ENCODE measurements at places on chromosomes 5 and 9.

- DNase-seq: peak; percentile 31
Observed at GRCh38 chr5:159337016-159337955, 7.0 kb upstream of the IL12B start.

DNA sequence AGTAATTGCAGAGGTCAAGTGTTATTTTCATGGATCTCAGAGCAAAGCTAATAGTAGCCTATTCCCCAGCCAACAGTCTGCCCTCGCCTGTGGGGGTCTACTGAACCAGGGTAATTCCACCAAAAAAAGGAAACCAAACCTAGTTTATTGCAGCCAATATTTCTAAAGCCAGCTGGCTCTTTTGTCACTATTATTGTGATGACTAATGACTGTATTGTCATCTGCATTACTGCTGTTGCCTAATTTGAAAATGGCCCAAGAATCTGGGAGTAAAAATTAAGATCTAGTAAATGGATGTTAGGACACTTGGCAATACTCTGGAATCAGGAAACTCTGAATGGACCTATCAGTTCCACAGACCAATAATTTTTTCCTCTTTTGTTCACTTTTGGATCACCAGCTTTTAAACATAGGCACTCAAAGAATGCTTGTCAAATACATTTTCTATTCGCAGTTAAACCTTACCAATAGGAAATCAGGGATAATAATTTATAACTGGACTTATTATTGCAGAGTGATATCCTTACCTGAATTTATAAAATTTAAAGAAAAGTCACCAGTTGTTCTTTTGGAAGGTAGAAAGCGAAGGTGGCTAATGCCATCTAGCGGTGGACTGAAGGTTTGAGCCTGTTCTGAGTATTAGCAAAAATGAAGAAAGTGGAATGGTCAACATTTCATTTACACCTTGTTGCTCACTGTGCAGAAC lies 69.2 kb downstream of the SYK start:
- DNase-seq: peak; percentile 27

GRCh38 chr5:112742424-112742823 lies 4.7 kb downstream of the APC start:
- DNase-seq: no peak

DNA sequence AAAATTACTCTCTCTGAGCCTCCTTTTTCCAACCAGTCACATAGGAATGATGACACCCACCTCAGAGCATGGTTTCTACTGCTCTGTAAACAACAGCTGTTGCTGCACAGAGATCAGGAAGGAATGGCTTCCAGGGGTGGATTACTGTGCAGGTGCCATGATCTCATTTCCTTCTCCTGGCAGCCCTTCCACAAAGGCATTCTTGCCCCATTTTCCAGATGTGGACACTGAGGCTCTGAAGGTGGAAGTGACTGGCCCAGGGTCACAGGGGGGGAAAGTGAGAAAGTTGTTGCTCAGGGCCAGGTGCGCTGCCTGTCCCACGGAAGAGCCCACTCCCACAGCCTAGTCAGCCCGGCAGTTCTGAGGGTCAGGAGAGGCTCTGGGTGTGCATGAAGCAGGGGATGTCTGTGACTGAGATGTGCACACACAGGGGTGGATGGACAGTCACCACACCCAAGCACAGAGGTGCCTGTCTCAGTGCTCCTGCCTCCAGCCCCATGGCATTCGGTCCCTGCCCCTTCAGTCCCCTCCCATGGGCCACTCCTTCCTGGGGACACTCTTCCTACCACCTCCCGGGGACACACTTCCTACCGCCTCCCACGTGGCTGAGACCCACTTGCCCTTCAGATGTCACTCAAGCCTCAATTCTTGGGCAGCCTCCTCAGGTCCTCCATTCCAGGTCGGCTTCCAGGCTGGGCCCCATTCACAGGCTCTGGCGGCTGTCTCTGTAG lies 17.0 kb downstream of the FGFR4 start:
- DNase-seq: no peak

GRCh38 chr9:99016681-99017387 lies 73.1 kb downstream of the COL15A1 start:
- DNase-seq: no peak

DNA sequence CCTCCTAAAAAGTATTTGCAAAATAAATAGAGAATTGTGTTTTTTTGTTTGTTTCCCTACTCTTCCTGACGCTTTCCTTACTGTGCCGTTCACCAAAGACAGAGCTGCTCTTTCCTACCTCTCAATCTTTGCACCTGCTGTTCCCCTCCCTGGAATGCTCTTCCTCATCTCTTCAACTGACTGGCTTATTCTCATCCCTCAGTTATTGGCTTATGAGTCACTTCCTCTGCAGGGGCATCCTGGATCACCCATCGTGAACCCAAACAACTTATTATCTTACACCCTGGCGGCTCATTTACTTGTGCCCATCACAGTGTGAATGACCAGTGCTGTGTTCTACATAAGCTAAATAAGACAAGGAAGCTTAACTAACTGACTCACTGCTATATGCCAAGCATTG lies 36.1 kb upstream of the CCNG1 start:
- DNase-seq: no peak

GRCh38 chr5:130231786-130232185 lies 327.5 kb downstream of the CHSY3 start:
- no peak for DNase-seq

DNA sequence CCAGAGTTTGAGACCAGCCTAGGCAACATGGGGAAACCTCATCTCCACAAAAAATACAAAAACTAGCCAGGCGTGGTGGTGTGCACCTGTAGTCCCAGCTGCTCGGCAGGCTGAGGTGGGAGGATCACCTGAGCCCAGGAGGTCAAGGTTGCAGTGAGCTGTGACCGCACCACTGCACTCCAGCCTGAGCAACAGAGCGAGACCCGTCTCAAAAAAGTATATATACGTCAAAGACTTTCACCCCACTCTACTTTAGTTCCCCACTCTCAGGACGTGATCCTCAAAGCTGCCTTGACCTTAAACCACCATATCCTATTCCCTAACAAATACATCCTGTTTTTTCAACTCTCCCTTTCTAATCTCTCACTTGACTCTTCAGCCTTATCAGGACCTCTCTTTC lies 41.0 kb downstream of the PCDHGC5 start:
- no peak for DNase-seq

- DNase-seq: no peak
Observed at GRCh38 chr9:91208837-91209236, 152.9 kb downstream of the AUH start.

GRCh38 chr5:132259069-132259851 lies 1.8 kb downstream of the PDLIM4 start:
- DNase-seq: peak; percentile 9

GRCh38 chr5:62268234-62268633 lies 37.8 kb upstream of the KIF2A start:
- no peak for DNase-seq

DNA sequence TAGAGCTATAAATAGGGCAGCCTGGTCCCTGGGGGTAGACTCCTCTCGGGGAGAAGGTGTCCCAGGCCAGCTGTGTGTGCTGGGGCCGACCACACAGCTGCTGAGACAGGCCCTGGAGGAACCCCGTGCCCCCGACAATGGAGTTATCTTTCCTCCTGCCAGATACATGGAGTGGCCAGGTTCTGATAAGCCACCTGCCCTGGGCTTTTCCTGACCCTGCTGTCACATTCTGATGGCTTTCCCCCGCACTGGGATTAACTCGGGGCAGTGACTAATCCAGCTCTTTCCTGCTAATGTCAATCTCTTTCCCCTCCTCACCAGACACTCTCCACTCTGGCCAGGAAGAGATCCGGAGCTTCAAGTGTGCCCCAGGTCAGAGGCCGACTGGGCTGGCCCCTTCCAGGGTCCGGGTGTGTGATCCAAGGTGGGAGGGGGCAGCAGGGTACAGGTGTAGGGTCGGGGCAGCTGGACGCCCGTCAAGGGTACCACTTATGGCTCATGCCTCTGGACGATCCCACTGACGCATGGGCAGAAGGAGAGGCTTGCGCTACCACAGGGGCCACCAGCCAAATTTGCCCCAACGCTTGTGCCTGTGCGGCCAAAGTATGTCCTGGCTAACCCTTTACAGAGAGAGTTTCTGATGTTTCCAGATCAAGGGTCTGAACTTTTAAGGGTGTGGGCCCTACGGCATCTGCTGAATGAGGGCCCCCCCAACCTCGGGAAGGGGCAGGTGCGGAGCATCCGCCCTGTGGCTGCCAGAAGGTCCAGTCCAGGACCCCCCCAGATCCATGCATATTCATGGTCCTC lies 20.6 kb upstream of the COL5A1 start:
- peak; percentile 11 for DNase-seq

DNA sequence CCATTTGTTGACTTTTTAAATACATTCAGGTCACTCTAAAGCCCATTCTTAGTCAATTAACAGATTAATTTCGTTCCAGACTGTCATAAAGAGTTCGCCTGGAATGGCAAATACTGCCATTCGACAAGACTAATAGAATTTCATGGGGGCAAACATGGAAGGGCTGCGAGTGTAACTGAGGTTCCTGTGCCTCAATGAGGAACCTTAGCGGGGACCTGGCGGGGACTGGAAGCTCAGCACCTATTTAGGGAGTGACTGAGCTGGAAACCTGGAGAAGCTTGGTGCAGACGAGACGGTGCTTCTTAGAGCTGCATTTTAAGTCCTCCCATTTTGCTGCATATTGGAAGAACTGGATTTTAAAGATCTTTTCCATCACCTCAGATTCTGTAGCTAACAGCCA lies 3.4 kb downstream of the VCAN start:
- DNase-seq: no peak

DNA sequence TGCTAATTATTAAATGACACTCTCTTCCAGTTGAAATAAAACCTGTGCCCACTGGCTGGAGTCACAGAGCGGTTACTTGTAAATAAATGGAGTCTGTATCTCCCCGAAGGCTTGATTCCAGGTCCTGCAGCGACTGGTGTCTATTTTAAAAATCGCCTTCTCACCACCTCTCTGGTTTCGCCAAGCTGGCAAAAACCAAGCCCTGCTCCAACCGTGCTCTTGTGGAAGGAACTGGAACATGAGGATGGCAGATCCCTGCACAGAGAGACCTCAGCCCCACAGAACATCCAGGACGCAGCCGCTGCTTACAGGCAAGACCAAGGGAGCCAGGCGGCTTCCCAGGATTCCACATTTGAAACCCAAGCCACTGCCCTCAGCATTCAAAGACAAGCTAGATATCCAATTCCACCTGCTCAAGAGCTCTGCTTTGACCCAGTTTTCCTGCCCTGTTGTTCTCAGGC lies 15.0 kb downstream of the SEMA4D start:
- peak; percentile 11 for DNase-seq

- no peak for DNase-seq
Observed at GRCh38 chr5:172093965-172094364, 87.5 kb upstream of the FBXW11 start.

- DNase-seq: no peak
Observed at GRCh38 chr9:75995066-75995465, 104.6 kb downstream of the PCSK5 start.

GRCh38 chr9:16595227-16595626 lies 275.2 kb downstream of the BNC2 start:
- no peak for DNase-seq

- no peak for DNase-seq
Observed at GRCh38 chr5:149838881-149839739, 105.5 kb downstream of the PDE6A start.

DNA sequence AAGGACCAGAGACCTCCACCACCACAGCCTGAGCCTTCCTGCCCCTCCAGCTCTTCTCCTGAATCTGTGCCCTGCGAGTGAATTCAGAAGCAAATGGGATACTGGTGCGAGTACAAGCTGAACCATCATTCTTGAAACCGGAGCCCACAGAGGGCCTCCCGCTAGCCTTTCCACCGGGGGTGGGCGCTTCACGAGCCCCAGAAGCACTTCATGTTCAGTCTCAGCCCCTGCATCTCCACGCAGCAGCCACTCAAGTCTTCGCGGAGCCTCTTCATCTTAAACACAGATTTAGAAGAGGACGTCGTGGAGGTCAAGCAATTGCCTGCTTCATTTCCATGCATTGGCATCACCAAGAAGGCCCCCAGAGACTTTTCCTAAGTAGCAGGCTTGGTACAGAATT lies 26.0 kb upstream of the OLFM1 start:
- peak; percentile 2 for DNase-seq

GRCh38 chr5:141634720-141635119 lies 1.9 kb downstream of the HDAC3 start:
- no peak for DNase-seq

DNA sequence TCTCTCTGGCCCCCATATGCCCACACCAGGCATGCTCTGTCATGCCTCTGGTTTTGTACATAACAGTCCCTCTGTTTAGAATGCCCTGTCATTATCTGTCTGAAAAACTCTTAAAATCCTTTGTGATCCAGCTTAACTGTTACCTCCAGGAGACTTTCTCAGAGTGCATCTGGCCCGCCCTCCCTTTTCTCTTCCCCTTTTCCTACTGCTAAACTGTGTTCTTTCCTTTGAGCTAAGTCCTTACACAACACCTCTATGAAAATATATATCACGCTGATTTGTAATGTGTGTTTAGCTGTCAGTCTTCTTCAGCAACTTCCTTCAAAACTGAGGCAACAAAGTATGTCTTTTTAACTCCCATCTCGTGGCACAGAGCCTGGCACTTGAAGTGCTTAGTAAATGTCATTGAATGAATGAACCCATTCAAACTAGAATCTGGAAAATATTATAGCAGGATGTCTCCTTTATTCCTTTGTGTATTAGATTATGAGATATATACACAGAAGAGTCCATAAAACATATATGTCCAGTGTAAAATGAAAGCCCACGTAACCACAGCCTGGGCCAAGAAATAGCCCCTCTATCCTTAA lies 166.2 kb upstream of the KLF9 start:
- no peak for DNase-seq

- DNase-seq: peak; percentile 45
Observed at GRCh38 chr5:42993516-42994245, 46.4 kb downstream of the ANXA2R start.

DNA sequence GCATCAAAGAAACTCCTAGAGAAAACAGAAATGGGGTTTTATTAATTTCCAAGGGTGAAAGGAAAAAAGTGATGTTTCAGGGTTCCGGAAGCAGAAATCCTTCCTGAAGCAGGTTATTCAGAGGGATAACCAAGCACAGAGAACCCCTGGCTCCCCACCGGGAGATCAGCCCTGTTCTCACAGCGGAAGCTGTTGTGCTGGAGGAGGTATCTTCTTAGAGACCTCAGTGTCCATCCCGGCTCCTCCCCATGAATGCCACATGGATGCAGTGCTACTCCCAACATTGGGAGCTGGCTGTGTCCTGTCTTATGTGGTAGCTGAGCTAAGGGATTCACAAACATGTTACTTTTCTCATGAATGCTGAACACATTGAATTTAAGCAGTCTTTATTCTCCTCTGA lies 80.9 kb upstream of the IRX2 start:
- no peak for DNase-seq

All from activated CD8-positive, alpha-beta memory T cell treated with anti-CD3 and anti-CD28 coated beads, Interleukin-2, amount 50 U/mL, for 4 hours (primary cell).